ELR (cell line): ENCODE measurements at places on chromosomes 1 and 21.
A peak's percentile ranks its signal among the peaks of the same experiment; 100 is the strongest.

DNA sequence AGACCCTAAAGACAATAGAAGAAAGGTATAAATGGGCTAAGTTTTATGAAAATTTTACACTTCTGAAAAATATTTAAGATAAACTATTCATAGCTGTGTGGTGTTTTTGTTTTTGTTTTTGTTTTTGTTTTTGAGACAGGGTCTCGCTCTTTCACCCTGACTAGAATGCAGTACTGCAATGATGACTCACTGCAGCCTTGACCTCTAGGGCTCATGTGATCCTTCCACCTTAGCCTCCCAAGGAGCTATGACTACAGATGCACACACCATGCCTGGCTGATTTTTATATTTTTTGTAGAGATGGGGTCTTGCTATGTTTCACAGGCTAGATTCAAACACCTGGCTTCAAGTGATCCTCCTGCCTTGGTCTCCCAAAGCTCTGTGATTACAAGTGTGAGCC lies 66.6 kb downstream of the PUM1 start:
- DNase-seq, result no peak

- no peak for DNase-seq
Measured at GRCh38 chr1:52659356-52659755, 26.4 kb downstream of the SHISAL2A start.

GRCh38 chr1:34488080-34488708 lies 266.7 kb upstream of the GJB5 start:
- no peak for DNase-seq

- DNase-seq, result no peak
Measured at GRCh38 chr1:90850181-90850897, 133.2 kb upstream of the BARHL2 start.

- peak; percentile 45 for DNase-seq
Measured at GRCh38 chr21:36205962-36206361, 49.3 kb downstream of the DOP1B start.

DNA sequence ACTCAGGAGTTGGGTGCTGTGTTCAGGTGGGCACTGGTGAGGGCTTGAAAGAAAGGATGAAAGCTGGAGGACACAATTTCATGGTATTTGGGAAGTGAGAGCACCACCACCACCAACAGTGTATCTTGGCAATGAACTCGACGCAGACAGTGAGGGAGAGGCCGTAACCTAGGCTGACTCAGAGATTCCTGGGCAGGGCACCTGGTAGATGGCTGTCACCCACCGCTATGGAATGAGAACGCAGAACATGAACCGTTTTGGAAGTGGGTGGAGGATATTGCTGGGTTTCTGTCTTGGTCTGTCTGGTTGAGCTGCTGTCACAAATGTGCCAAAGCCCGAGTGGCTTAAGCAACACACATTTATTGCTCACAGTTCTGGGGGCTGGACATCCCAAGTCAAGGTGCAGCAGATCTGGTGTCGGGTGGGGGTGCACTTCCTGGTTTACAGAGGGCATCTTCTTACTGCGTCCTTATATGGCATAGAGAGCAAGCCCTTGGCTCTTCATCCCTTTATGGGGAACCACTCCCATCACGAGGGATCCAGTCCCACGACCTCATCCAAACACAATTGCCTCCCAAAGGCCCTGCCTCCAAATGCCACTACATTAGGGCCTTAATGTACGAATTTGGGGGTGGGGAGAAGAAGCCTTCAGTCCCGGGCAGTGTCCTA lies 246.3 kb downstream of the SIPA1L2 start:
- no peak for DNase-seq

GRCh38 chr1:115258302-115258866 lies 79.7 kb downstream of the NGF start:
- DNase-seq, result peak; percentile 86

- peak; percentile 77 for DNase-seq
Measured at GRCh38 chr1:24275510-24275909, 43.6 kb upstream of the GRHL3 start.

DNA sequence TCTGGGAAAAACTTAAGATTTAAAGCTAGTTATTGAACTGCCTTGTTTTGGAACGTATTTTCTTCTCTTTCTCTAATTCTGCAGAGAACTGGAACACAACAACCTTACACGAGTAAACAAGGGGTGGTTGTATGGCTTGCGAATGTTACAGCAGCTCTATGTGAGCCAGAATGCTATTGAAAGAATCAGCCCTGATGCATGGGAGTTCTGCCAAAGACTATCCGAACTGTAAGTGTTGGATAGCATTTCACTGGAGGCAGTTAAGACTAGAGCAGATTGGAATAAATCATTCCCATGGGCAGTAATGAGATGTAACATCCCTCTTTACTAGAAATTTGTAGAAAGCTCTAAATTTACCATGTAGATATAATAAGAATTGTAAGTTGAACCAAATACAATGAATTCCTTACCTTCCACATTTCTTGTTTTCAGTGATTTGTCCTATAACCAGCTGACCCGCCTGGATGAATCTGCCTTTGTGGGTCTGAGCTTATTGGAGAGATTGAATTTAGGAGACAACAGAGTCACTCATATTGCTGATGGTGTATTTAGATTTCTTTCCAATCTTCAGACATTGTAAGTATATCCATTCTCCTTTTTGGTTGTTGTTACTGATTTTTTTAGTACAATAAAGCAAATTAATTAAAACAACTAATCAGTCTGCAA lies 22.9 kb downstream of the LRIG2 start:
- DNase-seq, result no peak

GRCh38 chr1:88216441-88216840 lies 467.6 kb upstream of the PKN2 start:
- no peak for DNase-seq

DNA sequence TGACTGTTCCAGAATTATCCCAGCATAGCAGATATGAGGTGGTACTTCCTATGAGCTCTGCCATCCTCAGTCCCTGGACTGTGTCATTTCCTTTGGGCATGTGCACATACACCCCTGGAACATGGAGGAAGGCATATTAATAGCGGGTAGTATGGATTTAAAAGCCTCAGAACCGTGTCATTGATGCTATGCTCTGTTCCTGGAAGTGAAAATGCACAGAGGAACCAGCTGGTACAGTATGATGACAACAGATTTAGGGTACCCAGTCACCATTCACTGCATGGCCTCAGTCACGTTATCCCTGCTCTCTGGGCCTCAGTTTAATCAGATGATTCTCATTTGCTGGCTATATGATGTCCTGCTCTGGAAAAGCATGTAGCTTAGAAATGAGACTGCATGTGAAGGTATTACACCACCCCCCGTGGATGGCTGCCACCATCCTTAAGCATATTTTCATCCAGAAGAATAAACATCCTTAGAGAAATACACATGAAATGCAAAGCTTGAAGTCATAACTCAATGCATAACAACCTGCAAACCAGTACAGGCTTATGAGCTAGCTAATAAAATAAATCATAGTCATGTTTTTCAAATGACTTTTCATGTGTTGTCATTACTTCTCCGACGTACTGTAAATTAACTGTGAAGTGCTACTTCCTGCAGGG lies 37.8 kb downstream of the SETD4 start:
- no peak for DNase-seq

DNA sequence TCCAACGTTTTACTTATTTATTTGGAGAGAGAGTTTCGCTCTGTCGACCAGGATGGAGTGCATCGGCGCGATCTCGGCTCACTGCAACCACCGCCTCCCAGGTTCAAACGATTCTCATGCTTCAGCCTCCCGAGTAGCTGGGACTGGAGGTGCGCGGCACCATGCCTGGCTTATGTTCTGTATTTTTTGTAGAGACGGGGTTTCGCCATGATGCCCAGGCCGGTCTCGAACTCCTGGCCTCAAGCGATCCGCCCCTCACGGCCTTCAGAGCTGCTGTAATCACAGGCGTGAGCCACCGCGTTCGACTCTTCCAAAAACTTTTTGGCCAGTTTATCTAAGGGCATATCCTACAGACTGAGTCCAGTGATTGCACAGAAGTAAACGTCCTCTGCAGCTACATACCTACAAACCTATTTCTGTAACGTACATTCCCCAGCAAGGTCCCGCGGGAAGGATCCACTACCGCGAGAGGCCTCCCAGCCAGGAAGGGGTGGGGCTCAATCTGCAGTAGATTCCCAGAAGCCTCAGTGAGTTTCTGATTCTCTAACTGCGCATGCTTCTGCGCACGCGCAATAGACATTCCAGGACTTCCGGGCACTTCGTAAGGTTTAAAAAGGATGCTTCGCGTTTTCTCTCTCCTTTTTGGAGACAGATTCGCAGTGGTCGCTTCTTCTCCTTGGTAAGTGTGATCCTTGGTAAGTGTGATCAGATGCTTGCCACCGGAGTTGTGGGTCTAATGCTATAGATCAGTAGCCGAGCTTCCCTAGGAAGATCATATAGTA lies at the start of gene RCC1:
RCC1 (plus strand) TSS at position 638 of the 782 bp plus-strand sequence. CDS start 23,824 bp downstream, outside the sequence.
- peak; percentile 99 for DNase-seq

DNA sequence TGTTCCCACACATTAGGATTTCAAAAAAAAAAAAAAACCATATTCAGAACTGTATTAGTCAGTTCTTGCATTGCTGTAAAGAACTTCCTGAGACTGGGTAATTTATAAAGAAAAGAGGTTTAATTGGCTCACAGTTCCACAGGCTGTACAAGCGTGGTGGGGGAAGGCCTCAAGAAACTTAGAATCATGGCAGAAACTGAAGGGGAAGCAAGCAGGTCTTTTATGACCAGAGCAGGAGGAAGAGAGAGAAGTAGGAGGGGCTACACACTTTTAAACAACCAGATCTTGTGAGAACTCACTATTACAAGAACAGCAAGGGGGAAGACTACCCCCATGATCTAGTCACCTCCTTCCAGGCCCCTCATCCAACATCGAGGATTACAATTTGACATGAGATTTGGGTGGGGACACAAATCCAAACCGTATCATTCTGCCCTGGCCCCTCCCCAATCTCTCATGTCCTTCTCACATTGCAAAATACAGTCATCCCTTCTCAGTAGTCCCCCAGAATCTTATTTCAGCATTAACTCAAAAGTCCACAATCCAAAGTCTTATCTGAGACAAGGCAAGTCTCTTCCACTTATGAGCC lies 51.8 kb downstream of the POU2F1 start:
- no peak for DNase-seq

DNA sequence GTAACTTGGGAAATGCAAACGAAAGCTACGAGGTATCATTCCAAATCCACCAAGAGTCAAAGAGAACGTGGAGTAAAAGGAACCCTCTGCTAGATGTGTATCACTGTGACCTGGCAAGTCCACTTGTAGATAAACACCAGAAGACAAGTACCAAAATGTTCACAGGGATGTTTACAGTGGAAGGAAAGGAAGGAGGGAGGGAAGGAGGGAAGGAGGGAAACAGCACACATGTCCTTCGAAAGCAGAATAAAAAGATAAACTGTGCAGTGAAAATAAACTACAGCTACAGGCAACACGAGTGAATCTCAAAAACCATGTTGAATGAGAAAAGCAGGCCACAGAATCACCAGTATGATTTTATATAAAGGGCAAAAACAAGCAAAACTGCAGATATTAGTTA lies 59.9 kb downstream of the TP53BP2 start:
- DNase-seq, result no peak
